ENCODE measurements at places on chromosomes 16 and 17. TPM values are rescaled to one million over a fixed set of nuclear protein-coding genes. Genes with fewer than 3 reads are reported as not detected.
A peak's percentile ranks its signal among the peaks of the same experiment; 100 is the strongest.

SLC47A1 gene
- total RNA-seq: 18.6 TPM

CPNE7 gene
- total RNA-seq: 0.35 TPM

NPB gene
- 0.71 TPM for total RNA-seq

ZG16 gene
- total RNA-seq: not detected

CCL17 gene
- total RNA-seq: 2.8 TPM

ARL16 gene
- 19.0 TPM for total RNA-seq

CCL18 gene
- 146 TPM for total RNA-seq

ABCA6 gene
- 32.0 TPM for total RNA-seq

GINS2 gene
- total RNA-seq: 1.1 TPM

HYDIN gene
- total RNA-seq: 19.5 TPM

EFNB3 gene
- 1.6 TPM for total RNA-seq

NOS2 gene
- 0.38 TPM for total RNA-seq

- peaks cover 14% of the 10 kb centered on the region for H3K36me3 ChIP-seq
- H3K4me1 ChIP-seq: peaks cover 21% of the 10 kb centered on the region
- peak; percentile 38 for DNase-seq
- no peaks in the 10 kb centered on the region for H3K27me3 ChIP-seq
These were observed 154.6 kb upstream of the CHMP6 start for GRCh38 chr17:80836971-80837481.

- no peaks in the 10 kb centered on the region for H3K27me3 ChIP-seq
- no peak for DNase-seq
- no peak overlapping the region for H3K4me3 ChIP-seq
- no peak overlapping the region for H3K27ac ChIP-seq
- peaks cover 10% of the 10 kb centered on the region for H3K36me3 ChIP-seq
These were observed 80.3 kb downstream of the TRIM37 start for GRCh38 chr17:59026176-59026939.

GRCh38 chr16:57384248-57385070, 12.2 kb downstream of the CX3CL1 start:
- DNase-seq: no peak
- no peak overlapping the region for H3K4me3 ChIP-seq
- H3K27me3 ChIP-seq: no peaks in the 10 kb centered on the region

DNA sequence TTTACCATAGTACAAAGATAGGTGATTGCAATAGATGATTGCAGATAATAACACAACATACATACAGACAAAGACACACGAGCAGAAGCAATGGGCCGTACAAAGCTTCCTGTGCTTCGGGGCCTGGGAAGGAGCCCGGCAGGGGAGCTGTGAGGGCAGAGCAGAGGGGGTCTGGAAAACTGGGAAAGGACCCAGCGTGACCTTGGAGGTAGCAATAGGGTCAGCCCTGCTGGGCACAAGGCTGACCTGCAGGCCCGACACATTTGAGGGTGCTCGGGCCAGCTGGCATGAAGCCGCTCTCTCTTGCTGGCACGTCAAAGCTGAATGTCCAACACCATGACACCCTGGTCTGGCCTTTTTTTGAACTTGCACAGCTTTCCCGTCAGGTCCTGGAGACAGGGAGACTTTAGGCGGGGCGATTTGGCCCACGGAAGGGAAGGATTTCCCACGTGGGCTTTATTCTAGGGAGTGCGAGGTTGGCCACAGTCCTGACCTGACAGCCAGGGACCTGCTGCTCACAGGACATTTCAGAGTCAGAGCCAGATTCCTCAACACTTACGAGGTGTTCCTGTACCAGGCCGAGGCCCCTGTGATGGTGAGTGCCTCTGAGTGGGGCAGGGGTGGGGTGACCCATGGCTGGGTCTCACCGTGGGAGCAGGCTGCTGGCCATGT, 83.2 kb downstream of the NTN1 start:
- no peaks in the 10 kb centered on the region for H3K36me3 ChIP-seq
- DNase-seq: no peak
- H3K4me3 ChIP-seq: no peak overlapping the region
- H3K27me3 ChIP-seq: no peaks in the 10 kb centered on the region

DNA sequence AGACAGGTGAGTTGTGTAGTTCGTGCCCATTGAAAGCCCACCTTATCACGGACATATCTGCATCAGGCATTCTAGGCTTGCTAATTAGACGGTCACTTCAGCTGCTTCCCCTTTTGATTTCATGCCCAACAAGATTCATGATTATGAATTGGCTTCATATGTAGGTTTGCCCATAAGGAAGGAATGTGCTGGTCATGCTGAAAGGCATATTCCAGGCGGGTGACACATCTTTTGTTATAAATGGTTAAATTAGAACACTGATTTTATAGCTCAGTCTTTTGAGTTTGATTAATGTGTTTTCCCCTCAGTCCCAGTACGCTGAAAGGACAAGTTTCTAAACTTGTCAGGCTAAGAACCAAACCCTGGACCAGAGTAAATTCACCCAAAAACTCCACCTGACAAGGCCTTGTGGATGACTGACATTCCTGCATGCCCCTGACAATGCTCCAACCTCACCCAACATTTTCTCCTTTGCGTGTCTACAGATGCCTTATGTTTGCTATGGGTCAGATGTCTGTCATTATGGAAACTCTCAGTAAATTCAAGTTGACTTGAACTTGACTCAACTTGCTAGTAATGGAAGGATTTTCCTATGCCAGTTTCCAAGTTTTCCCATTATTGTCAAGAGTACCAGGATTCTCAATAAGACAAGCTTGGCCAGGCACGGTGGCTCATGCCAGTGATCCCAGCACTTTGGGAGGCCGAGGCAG, 421.9 kb downstream of the PMP22 start:
- H3K4me1 ChIP-seq: no peaks in the 10 kb centered on the region
- H3K27me3 ChIP-seq: no peaks in the 10 kb centered on the region
- no peak overlapping the region for H3K27ac ChIP-seq
- H3K36me3 ChIP-seq: no peaks in the 10 kb centered on the region

- no peak overlapping the region for H3K27ac ChIP-seq
- no peak for DNase-seq
- no peaks in the 10 kb centered on the region for H3K4me1 ChIP-seq
- no peak overlapping the region for H3K4me3 ChIP-seq
- H3K27me3 ChIP-seq: no peaks in the 10 kb centered on the region
These were observed 64.6 kb upstream of the CLEC18B start for GRCh38 chr16:74485916-74486315.

- H3K4me1 ChIP-seq: peaks cover 27% of the 10 kb centered on the region
- peak overlapping the region; percentile 88 for H3K27ac ChIP-seq
- H3K27me3 ChIP-seq: no peaks in the 10 kb centered on the region
- peaks cover 52% of the 10 kb centered on the region for H3K36me3 ChIP-seq
- H3K4me3 ChIP-seq: peak overlapping the region; percentile 79
These were observed 385 bp downstream of the CFAP119 start for GRCh38 chr16:30761427-30761927.

DNA sequence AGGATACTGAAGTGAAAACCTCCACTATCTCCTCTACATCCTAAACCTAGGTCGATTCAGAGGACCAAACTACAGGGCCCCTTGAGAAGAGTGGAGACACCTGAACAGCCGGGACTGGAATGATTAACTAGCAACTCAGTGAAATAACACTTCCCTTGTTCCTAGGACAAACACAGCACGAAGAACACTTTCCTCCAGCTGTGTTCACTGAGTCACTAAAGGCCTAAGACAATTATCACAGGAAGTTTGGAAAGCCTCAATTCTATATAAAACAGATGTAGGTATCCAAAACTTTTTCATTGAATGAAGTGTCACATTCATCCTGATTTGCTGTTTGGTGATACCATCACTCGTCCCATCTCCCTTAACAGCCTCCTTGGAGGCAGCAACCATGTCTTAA, 15.5 kb upstream of the CUEDC1 start:
- H3K36me3 ChIP-seq: peaks cover 41% of the 10 kb centered on the region
- H3K27me3 ChIP-seq: no peaks in the 10 kb centered on the region
- no peak overlapping the region for H3K27ac ChIP-seq
- peaks cover 12% of the 10 kb centered on the region for H3K4me1 ChIP-seq

DNA sequence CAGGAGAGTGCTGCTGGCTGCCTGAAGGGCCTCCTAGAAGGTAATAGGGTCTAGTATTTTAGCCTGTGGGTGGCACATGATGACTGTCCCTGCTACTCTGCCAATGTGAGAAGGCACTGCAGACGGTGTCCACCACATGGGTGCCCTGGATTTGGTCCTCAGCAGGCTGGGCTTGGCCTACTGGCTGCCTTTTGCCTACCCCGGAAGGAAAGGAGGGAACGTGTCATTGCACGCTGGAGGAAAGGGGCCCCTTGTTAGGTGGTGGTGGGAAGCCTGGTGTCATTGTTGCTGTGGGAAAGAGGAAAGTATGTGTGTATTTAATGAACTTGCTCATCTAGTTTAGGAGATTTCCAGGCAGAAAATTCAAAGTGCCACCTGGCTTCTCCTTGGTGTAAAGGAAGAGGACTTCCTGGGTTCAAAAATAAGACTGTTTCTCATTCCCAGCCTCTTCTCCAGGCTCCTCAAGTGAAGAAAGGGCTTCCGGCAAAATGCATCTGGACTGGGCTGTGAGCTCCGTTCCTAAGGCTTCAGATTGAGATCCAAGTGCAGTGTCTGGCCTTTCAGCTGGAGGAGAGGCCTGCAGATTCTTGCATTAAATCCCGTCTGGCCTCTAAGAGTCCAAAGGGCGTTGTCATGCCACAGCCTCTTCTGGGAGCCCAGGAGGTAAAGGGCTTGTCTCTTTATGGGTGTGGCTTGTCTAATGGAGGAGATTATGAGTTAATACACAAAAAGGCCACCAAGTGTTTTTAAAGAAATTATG, 55.1 kb downstream of the RPTOR start:
- H3K36me3 ChIP-seq: no peaks in the 10 kb centered on the region
- peaks cover 18% of the 10 kb centered on the region for H3K4me1 ChIP-seq
- H3K27ac ChIP-seq: no peak overlapping the region
- no peaks in the 10 kb centered on the region for H3K27me3 ChIP-seq
- DNase-seq: no peak

DNA sequence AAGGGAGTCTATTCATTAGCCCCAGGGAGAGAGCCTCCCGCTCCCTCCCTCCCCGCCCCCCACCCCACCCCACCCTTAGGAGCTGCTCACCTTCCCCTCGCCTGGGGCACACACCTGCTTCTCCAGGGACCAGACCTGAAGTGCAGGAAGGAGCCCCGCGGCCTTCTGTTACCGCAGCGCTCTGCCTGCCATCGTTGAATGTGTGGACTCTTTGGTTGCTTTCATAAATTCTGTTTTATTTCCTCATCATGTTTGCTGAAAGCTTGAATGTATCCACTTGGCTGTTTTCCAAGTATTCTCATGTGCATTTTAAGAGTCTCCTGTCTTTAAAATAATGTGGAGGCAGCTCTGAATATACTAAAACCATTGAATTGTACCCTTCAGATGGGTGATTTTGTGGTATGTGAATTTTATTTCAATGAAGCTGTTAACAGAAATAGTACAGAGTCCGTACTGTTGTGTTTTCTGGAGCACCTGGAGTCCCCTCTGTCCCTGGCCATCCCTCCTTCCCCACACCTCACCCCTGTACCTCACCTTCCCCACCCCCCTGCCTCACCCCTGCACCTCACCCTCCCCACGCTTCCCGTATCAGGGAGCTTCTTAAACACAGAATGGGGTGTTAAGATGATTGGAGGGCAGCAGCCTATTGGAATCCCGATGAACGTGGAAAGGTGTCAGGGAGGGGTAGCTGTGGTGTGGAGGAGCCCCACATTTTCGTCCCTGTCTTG, 25.5 kb downstream of the RAB11FIP3 start:
- H3K27ac ChIP-seq: no peak overlapping the region
- no peaks in the 10 kb centered on the region for H3K27me3 ChIP-seq
- H3K4me3 ChIP-seq: no peak overlapping the region
- no peaks in the 10 kb centered on the region for H3K4me1 ChIP-seq
- H3K36me3 ChIP-seq: no peaks in the 10 kb centered on the region
- DNase-seq: no peak

DNA sequence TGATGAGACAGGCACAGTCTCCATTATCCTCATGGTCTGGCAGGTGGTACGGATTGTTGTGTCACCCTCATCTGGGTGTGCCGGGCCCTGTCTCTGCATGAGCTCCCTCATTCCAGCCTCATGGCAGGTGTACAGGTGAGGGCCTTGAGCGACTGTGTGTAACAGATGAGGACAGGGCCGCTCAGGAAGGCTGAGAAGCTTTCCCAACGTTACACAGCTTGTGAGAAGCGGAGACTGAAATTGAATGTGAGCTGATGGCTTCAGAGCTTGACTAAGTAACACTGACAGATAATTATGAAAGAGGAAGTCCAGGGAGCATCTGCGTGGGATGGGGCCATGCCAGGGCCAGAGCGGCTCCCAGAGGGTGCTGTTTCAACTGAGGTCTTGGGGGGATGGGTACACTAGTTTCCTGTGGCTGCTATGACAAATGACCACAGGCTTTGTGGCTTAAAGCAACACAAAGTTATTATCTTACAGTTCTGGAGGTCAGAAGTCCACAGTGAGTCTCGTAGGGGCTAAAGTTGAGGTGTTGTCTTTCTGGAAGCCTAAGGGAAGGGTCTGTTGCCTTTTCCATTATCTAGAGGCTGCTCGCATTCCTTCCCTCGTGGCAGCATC, 36.7 kb downstream of the CMIP start:
- H3K4me3 ChIP-seq: no peak overlapping the region
- no peaks in the 10 kb centered on the region for H3K27me3 ChIP-seq
- DNase-seq: peak; percentile 85
- peak overlapping the region; percentile 44 for H3K27ac ChIP-seq
- peaks cover 100% of the 10 kb centered on the region for H3K4me1 ChIP-seq

GRCh38 chr17:12927001-12927400, 90.8 kb downstream of the ELAC2 start:
- no peaks in the 10 kb centered on the region for H3K4me1 ChIP-seq
- H3K27ac ChIP-seq: no peak overlapping the region
- no peaks in the 10 kb centered on the region for H3K36me3 ChIP-seq
- no peak overlapping the region for H3K4me3 ChIP-seq
- H3K27me3 ChIP-seq: no peaks in the 10 kb centered on the region
- DNase-seq: no peak

DNA sequence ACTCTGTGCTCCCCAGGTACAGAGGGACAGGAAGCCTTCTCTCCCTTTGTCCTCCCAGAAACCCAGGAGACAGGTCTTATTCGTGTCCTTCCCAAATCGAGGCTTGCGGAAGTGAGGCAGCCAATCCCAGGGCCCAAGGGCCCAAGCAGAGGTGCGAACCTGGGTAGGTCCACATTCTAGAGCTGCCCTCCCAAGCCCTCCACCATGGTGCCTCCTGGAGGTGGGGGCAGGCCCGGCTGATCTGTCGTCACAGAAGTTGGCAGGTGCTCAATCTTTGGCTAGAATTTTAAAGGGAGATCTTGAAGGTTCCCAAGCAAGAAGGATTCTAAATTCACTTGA, 21.5 kb downstream of the MRC2 start:
- H3K36me3 ChIP-seq: no peaks in the 10 kb centered on the region
- peak; percentile 34 for DNase-seq
- H3K4me1 ChIP-seq: peaks cover 43% of the 10 kb centered on the region
- no peaks in the 10 kb centered on the region for H3K27me3 ChIP-seq
- no peak overlapping the region for H3K4me3 ChIP-seq

GRCh38 chr16:47493381-47494337, 32.5 kb downstream of the PHKB start:
- peak overlapping the region; percentile 15 for H3K4me3 ChIP-seq
- H3K36me3 ChIP-seq: peaks cover 14% of the 10 kb centered on the region

- no peak overlapping the region for H3K27ac ChIP-seq
- no peak for DNase-seq
- no peaks in the 10 kb centered on the region for H3K27me3 ChIP-seq
- H3K4me3 ChIP-seq: no peak overlapping the region
These were observed 116.4 kb downstream of the HS3ST3A1 start for GRCh38 chr17:13485327-13485726.

Data from lower lobe of right lung (tissue), 2 donors.